T1000 (cell line): ENCODE measurements at places on chromosomes 7 and 10.
A peak's percentile ranks its signal among the peaks of the same experiment; 100 is the strongest.

DNA sequence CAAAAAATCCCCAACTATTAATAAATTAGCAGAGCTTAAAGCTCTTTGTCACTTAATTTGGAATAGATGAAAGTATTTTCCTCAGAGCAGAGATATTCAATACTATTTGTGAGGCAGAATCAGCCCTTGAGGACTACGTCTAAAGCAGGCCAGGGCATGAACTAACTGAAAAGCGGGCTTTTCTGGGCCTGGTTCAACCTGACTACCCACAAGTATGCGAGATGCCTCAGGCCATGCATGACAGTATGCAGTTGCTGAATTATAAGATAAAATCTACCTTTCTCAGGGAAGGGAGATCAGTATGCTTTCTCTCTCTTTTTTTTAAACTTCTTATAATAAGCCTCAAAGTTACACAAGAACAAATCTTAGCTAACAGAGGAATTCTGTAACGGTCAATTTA is 20.1 kb downstream of the TMEM168 start:
- no peak for DNase-seq

GRCh38 chr10:118971876-118972275 is 57.6 kb upstream of the NANOS1 start:
- DNase-seq = no peak

GRCh38 chr7:158495216-158495615 is 92.4 kb downstream of the PTPRN2 start:
- no peak for DNase-seq

- no peak for DNase-seq
Measured at GRCh38 chr7:12320241-12320986, 83.3 kb downstream of the VWDE start.

GRCh38 chr7:156050636-156051569 is 238.6 kb upstream of the SHH start:
- DNase-seq = no peak

DNA sequence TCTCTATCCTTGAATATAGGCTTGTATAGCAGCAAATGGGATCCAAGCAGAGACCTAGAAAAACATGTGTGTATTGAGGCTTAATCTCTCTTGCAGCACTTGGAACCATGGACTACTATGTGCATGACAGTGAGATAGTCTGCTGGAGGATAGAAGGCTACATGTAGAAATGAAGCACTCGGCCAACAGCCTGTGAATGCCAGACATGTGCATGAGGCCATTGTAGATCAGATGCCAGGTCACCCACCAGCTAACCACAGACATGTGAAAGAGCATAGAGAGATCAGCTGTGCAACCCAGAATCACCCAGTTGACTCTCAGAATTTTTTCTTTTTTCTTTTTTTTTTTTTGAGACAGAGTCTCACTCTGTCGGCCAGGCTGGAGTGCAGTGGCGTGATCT is 90.9 kb downstream of the NT5C2 start:
- DNase-seq = no peak

- no peak for DNase-seq
Measured at GRCh38 chr10:86707505-86707904, 39.2 kb downstream of the LDB3 start.

GRCh38 chr7:90119178-90119971 is 34.9 kb upstream of the STEAP1 start:
- DNase-seq = peak; percentile 27

GRCh38 chr7:17103984-17104383 is 194.5 kb upstream of the AHR start:
- DNase-seq = no peak

GRCh38 chr7:100466653-100467605 is 2.9 kb upstream of the SPACDR start:
- no peak for DNase-seq

GRCh38 chr7:52635021-52635420 is 400.4 kb upstream of the POM121L12 start:
- DNase-seq = no peak

DNA sequence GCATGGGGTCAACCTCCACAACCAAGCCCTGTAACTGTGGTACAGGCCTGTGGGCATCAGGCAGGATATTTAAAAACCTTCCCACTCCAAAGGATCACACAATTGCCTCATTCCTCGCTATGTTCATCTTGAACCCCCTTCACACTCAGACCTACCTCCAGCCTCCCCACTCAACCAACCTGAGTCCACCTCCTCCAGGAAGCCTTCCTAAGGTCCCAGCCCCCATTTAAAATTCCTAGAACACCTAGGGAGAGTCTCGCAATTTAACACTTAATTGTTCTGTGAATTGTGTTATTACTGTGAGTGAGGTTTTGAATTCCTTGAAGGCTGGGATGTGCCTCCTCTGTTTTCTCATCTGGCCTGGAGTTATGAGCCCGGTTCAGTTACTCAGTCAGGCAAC is 93.1 kb upstream of the SMNDC1 start:
- no peak for DNase-seq

GRCh38 chr10:69363666-69364065 is 53.1 kb downstream of the TACR2 start:
- DNase-seq = no peak
